ENCODE measurements at places on chromosomes 6 and 20.

DNA sequence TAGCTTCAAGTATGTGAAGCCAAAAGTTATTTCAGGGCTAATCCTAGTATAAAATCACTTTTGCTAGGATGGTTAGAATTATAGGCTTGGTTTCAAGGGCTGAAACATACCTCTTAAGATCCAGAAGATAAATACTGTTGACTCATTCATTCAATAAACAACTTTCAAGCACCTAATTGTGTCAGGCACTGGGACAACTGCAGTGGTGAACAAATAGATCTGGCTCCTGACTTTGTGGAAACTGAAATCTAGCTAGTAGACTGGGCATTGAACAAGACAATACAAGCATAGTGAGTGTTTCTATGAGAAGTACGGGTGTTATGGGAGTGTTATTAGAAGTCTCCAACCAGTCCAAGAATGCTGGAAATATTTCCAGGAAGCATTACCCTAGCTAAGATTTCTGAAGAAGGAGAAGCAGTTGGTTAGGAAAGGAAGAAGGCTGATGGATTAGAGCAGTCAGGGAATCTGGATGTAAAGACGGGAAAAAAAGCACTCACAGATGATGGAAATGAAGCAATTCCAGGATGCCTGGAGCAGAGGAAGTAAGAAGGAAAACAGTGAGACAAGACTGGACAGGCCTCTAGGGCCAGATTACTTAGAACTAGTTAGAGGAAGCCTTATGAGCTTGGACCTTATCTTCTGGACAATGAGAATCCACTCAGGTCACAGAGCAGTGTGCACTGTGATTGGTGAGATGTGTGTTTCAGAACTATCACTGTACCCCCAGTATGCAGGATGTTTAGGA lies 132.6 kb upstream of the RAB32 start:
- DNase-seq, result no peak

DNA sequence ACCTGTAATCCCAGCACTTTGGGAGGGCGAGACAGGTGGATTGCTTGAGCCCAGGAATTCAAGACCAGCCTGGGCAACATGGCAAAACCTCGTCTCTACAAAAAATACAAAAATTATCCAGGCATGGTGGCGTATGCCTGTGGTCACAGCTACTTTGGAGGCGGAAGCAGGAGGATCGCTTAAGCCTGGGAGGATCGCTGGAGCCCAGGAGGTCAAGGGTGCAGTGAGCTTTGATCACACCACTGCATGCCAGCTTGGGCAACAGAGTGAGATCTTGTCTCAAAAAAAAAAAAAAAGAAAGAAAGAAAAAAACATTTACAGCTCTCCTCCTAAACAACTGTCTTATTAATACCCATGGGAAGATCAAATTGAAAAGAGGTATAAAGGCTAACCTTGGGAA lies 8.8 kb upstream of the MYMX start:
- DNase-seq, result no peak

DNA sequence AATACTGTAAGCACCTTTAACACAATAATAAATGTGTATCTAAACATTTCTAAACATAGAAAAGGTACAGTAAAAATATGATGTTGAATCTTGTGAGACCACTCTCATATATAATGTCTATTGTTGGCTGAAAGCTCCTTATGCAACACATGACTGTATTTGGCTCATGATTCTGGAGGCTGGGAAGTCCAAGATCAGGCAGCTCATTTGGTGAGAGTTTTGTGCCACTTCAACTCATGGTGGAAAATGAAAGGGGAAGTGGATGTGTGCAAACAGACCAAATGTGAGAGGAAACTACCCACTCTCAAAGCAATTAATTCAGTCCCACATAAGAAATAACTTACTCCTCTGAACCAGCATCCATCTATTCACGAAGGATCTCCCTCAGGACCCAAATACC lies 257.7 kb upstream of the OPRM1 start:
- DNase-seq, result no peak

GRCh38 chr6:4776493-4777393 lies 539 bp downstream of the CDYL start:
- peak; percentile 23 for DNase-seq

GRCh38 chr20:48066246-48066645 lies 281.0 kb upstream of the SULF2 start:
- no peak for DNase-seq

DNA sequence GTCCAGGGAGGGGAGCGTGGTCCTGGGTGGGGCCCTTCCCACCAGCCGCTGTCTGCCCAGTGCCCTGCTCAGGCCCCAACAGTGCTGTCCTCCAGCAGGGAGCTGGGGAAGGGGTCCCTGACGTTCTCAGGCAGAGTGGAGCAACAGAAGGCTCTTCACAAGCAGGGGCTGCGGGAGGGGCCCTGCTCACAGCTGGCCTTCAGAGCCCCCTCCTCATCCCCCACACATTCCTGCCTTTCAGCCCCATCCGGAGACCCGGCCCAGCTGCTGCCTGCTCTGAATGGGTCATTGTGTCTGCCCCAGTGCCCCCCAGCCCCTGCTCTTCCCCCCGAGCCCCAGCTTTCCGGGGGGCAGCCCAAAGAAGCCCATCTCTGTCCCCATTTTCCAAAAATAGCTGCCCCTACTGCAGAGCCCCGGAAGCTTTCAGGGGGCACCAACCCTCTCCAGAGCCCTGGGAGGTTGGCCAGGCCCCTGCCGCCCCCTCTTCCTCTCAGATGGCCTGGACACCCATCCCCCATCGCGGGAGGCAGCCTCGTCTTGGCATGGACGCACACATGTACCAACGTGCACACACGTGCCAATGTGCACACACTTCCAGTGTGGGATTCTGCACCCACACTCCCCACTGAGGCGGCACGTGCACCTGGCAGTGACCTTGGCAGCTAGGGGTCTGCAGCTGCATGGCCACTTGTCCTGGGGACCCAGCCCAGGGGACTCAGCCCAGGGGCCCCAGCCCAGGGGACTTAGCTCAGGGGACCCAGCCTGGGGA lies 3.7 kb downstream of the COL20A1 start:
- DNase-seq, result no peak

GRCh38 chr6:160203522-160203921 lies 55.1 kb downstream of the SLC22A2 start:
- DNase-seq, result no peak

GRCh38 chr6:37382994-37383765 lies 29.4 kb downstream of the RNF8 start:
- no peak for DNase-seq

DNA sequence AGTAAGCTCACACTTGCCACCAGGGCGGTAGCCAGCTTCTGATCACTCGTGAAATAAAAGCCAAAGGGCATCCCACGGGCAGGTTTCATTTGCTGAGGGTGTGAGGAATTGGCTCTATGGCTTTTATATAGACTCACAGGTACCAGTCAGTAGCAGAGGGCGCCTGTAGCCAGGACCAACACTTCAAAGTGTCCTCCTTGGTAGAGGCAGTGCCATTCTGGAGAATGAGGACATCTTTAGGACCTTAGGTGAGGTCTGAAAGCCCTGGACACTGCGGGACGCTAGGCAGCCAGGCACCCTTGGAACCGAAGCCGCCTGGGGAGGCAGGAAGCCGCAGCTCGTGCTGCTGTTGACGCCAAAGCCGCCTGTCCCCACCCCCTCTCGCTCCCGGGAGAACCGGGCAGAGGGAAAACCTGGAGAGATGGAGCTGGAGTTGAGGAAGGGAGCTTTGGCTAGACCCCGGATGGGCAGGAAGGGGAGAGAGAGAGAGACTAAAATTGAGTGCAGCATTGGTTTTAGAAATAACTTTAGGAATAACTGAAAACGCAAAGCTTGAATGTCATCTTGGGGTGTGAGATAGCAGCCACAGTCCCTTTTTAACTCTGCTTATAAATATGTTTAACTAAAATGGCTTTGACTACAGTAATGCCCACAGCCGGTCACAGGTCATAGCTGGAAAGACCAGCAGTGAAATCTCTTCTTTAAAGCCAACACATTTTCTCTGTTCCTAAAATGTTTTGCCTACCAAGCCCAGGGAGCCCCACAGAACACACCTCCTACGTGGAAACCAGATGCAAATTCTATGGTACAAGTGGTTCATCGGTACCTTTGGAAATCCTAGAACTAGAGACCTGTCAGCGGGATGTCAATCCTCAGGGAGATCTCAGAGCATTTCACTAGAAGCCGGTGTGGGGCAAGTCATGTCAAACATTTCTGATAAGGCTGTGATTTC lies 128.5 kb upstream of the CDYL start:
- peak; percentile 6 for DNase-seq
